ENCODE measurements at places on chromosomes 2 and 18.

- no peak for DNase-seq
Measured at GRCh38 chr2:74555610-74556103, 1.1 kb downstream of the DOK1 start.

DNA sequence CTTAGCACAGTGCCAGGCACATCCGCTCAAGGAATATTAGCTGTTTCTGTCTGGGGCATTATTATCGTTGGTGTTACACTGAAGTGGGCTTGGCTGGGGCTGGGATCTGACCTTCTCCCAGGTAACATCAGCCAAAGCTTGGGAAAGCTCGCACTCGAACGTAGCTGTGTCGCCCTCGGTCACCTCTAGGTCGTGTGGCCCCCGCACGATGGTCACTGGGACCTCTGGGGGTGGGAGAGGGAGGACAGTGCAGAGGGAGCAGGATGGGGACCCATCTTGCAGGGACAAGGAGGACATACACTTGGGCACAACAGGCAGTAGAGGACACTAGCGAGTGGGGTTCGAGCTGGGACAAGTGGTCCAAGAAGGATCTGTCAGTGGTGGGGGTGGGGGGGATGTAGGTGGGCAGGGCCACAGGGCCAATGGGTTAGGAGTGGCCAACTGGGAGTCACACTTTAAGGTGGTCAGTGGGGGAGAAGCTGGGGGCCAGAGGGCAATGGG, 9.7 kb downstream of the TMEM198 start:
- DNase-seq: no peak

- peak; percentile 82 for DNase-seq
Measured at GRCh38 chr2:133777574-133777960, 209.3 kb upstream of the NCKAP5 start.

GRCh38 chr2:240369335-240369734, 66.1 kb upstream of the GPC1 start:
- no peak for DNase-seq

DNA sequence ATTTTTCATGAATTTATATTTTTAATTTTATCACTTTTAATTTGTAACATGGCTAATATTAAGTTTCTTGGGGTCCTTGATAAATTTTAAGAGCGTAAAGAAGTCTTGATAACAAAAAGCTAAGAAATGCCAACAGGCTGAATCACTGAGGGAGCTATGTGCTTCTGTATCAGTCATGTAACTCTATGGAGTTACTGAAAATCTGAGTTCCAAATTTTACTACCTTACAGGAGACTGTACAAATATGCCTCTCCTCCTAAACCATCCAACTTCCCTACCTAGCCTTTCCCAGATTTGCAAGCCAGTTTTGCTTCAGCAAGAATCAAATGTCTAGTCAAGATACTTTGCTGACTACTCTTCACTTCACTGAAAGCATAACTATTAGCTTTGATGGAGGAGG, 35.7 kb downstream of the FEZ2 start:
- DNase-seq: no peak

GRCh38 chr18:50956116-50956515, 11.7 kb upstream of the ELAC1 start:
- DNase-seq: no peak

All from NCI-H526 (cell line).